ENCODE measurements at places on chromosomes 6 and 20.

DNA sequence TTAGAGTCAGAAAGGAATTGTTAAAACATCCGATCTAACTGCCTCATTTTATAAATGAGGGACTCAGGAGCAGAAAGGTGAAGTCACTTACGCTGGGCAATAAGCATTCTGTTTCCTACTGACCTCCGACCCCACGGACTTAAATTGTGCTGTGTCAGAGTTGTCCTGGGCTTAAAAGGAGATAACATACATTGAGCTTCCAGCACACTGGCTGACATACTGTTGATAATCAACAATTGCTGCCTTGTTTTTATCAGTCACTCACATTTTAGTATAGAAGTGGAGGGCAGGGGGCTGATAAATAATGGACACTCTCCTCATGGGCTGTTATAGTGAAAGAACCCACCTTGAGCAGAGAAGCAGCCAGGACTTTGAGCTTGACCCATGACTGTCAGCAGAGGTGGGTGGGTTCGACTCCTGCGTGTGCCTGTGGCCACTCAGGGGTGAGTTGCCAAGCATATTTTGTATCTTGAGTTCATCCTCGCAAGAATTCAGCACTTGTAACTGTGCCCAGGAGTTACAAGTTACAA lies 166.5 kb upstream of the JARID2 start:
- DNase-seq, result no peak

GRCh38 chr20:25521382-25521781 lies 63.9 kb downstream of the NINL start:
- no peak for DNase-seq

DNA sequence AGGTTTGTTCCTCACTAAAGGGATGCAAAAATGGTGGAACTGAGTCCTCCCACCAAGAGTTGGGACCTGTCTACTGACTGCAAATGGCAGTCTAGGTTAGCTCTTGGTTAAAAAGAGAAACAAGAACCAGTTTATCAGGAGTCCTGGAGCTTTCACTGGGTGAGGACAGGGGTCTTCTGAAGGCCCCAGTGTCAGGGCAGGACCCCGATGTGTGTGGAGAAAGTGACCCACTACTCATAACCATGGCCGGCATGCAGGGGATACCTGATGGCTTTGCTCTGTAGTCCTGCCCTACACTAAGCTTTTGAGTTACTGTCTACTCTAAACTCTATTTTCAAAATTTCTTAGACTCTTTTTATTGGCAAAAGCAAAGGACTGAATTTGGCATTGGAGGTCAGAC lies 220.5 kb downstream of the ANKRD60 start:
- DNase-seq, result no peak

DNA sequence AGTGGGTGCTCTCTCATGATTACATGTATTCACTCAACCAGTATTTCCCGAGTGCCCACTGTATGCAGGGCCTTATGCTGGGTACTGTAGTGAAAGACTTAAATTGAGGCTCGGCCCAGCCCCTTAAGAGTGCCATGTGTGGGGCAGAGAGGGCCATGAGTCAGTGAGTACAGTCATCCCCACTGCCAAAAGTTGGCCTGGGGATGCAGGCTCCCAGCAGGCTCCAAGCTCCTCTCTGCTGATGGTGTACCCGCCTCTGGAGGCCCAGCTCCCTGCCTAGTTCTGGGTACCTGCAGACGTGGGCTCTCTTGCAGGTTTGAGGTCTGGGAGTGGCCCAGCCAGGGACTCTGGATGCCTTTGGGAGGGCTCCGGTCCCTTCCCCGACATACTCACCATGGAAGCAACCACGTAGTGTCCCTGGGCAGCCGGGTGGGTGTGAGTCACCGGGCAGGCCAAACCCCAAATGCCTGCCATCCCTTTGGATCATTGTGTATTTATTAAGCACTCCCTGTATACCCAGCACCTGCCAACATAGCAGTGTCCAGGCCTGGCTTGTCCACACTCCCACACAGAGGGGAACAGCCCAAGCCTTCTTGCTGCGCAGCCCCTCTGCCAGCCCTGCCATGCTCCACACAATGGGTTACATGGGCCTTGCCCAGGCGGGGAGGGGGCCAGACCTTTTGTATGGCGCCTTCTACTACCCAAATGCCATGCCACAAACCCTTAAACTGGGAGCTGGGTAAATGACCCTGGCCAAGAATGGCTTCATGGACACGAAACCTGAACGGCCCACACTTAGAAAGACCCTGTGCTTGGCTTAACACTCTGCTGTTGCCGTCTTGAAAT lies 153.6 kb downstream of the VEGFA start:
- no peak for DNase-seq

- DNase-seq, result no peak
These were observed 12.8 kb upstream of the ZNFX1 start for GRCh38 chr20:49290608-49291191.

DNA sequence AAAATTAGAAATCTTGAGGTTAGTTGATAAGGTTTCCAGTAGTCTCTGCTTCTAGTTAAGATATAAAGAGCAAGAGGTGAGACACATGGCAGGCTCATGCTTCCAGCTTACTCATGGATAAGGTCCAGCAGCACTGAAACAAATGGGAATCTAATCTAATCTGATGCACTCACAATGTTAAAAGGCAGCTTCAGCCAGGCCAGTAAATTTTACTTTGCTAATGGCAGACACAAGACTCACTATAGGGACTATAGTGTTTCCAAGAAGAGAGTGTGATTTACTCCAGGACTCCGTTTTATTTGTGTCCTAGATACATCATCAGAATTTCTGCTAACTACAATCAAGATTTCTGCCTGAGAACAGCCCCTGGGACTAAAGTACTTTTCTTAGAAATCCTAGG lies 324.8 kb downstream of the SMOC2 start:
- DNase-seq, result no peak

- no peak for DNase-seq
These were observed 608.9 kb downstream of the PRKN start for GRCh38 chr6:162118706-162119105.

DNA sequence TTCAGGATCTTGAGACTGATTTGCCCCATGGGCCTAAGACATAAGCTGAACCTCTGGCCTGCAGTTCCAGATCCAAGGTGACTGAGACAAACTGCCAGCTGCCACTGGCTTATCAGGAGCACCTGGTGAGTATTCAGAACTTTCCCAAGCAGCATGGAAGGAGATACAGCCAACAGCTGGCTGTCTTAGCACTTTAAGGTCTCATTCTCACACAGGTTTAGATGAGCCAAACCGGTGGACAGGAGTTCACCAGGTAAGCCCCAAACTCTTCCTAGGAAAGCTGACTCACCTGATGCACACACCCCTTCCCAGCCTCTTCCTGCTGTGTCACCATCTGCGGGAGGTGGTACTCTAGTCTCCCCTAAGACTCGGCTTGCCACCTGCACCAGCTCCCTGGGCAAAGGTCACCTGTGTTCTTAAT lies at the start of gene BANF2:
Gene BANF2, plus strand, starts transcription at position 36 of the 421 bp plus-strand sequence. CDS start 25,060 bp downstream, outside the sequence.
- peak; percentile 22 for DNase-seq

GRCh38 chr6:132270726-132271402 lies 130.4 kb downstream of the MOXD1 start:
- no peak for DNase-seq

GRCh38 chr6:45685076-45685475 lies 307.3 kb upstream of the SUPT3H start:
- no peak for DNase-seq

- no peak for DNase-seq
These were observed 95.0 kb downstream of the SCML4 start for GRCh38 chr6:107729098-107729497.

GRCh38 chr6:165519316-165519715 lies 143.7 kb downstream of the PDE10A start:
- DNase-seq, result no peak

DNA sequence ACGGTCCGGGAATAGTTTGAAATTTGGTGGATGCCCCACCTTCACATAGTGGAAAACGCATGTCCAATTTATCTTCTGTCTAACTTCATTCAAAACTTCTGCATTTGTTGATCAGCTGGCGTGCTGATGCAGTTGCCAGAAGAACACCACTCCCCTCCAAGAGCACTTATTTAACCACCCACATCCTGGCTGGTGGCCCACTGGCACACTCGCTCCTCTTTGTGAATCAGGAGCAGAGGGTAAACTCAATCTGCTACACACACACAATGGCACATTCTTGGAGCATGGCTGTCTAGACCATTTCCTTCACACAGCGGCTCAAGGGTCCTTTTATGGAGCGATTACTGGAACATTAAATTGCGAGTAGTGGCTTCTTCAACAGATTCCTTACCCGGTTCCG lies 55.1 kb upstream of the CEP162 start:
- DNase-seq, result no peak

DNA sequence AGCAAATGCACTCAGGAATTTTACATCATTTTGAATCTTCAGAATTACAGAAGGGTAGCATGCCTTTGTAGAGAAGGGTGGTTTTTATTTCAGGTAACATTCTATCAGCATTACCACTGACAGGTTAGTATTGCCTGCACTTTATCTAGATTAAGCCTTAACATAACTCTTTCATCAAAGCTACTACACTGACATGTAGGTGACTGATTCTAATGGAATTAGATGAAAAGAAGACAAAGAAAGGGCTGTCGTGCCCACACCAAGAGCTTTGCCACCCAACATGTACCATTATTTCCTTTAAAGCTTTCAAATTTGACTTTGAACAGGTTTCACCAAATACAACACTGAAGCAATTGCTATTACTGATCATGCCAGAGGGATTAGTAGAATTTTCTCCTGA lies 551.9 kb downstream of the EYS start:
- DNase-seq, result no peak

DNA sequence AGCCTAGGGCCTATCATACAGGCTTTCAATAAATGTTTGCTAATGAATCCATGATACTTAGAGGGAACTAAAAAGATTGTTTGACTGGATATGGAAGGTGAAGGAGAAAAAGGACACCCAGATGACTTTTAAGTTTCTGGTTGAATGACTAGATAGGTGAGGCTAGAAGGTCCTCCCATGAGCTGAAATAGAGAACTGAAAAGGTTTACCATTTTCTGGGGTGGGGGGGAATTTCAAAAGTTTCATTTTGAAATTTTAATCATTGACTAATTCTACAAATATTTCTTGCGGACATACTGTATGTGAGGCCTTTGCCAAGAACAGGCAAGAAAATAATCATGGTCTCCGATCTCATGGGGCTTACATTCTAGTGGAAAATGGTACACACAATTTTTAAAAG lies 17.9 kb upstream of the ZBTB2 start:
- no peak for DNase-seq

GRCh38 chr6:151290877-151291721 lies 51.3 kb downstream of the AKAP12 start:
- peak; percentile 19 for DNase-seq

- no peak for DNase-seq
These were observed 14.9 kb upstream of the DDO start for GRCh38 chr6:110430236-110430635.

- DNase-seq, result no peak
These were observed 125.1 kb upstream of the QKI start for GRCh38 chr6:163289447-163289846.

GRCh38 chr6:111980971-111981840 lies 72.7 kb upstream of the CCN6 start:
- DNase-seq, result no peak

DNA sequence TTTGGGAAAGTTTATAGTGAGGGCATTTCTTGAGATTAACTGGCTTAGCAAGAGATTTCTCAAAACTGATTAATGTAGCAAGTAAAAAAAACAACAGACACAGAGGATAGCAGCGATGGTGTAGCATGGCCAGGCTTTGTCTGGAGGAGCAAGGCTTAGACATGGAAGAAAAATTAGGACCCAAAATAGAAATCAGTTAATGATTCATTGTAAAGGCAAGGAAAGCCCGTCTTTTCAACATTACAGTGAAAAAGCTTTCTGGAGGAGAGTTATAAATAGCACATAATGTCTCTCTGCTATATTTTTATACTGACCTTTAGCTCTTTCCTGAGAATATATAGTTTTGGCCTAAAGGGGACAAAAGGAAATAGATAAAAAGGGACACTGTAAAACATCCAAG lies 45.1 kb downstream of the FNDC1 start:
- DNase-seq, result no peak

GRCh38 chr6:28742668-28743270 lies 181.0 kb downstream of the TRIM27 start:
- DNase-seq, result peak; percentile 47

DNA sequence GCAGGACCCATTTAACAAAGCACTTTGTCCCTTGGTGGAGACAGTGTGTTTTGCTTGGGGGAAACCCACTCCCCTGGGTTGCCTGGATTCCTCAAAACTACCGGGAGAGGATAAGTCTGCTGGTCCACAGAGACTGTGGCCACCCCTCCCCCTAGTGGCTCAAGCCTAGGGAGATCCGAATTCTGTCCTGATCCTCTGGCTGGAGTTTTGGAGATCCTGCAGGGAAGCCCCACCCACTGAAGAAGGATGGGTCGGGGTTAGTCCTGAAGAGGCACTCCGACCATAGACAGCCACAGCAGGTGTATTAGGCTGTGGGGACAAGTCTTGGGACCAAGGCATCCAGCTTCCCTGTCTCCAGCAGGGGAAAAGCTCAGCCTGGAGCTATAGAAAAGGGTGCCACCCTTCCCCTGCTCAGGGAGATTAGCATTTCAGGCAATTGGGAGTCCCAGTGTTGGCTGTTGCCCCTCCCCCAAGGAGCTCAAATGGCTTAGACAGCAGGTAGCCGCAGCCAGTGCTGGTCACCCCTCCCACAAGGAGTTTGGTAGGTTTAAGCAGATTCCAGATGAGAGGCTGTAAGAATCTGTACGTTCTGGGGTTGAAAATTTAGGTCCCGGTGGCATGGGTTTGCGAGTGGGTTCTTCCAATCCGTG lies 750.0 kb downstream of the TBC1D32 start:
- DNase-seq, result no peak

DNA sequence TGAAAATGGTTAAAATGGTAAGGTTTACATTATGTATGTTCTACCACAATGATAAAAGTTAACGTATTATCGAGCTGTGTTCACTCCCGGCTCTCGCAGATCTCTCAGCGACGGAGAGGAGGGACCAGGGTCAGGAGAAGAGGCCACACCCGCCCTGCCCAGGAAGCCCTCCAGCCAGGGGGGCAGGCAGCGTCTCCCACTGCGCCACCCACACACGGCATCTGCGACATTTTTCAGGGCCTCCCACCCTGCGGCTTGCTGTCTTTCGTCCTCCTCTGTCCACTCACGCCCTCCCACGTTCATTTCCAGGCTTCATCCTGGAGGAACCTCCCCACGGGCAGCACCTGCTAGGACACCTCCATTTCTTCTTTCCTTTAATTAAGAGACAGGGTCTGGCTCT lies 43.3 kb downstream of the ZBTB46 start:
- no peak for DNase-seq

- no peak for DNase-seq
These were observed 428.8 kb upstream of the JARID2 start for GRCh38 chr6:14817074-14817473.

GRCh38 chr20:17616480-17617211 lies 46.8 kb downstream of the DSTN start:
- DNase-seq, result no peak

DNA sequence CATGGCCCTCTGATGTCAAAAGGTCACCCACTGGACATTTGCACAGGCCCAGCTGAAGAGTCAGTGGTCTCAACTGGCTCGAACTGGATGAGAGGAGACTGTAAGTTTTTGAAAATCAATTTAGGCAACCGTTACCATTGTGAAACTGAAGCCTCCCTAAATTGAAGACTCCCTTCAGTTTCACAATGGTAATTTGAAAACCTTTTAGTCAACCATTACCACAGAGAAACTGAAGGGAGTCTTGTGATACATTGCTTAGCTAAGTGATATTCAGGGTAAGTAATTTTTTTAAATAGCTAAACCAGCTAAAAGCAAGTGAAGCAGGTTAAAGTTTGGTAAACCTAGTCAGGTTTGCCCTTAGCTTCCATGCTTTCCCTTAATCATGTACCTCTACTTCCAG lies 197.3 kb upstream of the NT5E start:
- no peak for DNase-seq

All from NCI-H2171 treated with DMSO at 0.1 percent for 48 hours (cell line).